ENCODE measurements at places on chromosomes 3 and 15.

DNA sequence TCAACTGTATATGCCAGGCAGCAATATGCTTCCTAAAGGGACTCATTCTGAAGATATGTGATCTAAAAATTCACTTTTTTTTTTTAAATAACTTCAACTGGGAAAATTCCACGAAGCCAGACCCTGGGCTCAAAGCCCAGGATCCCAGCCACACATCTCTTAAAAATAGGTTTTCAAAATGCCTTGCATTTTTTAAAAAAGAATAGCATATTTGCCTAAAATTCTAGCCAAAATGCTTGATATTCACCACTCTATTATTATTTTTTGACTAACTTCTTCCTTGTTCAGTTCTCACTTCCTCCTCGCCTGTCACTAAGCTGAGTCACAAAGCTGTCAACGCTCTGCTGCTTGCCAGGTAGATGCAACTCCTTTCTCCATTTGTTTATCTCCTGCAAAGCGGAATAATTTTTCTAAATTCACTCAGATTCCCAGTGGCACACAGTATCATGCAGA is 28.0 kb upstream of the VGLL4 start:
- peak; percentile 87 for DNase-seq

DNA sequence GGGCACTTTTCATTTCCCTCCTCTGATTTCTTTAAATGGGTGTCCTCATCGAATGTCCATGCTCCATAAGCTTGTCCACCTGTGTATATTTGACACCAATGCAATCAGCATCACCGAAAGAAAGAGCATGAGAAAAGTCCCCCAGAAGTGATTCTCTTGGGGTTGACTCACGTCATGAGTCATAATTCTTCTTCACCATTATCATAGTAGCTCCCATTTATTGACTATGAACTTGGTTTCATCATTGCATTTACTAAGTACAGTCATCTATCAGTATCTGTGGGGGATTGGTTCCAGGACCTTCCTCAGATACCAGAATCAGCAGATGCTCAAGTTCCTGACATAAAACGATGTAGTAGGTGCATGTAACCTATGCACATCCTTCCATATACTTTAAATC is 372.5 kb upstream of the CFAP20DC start:
- DNase-seq = no peak

- no peak for DNase-seq
Observed at GRCh38 chr3:155704061-155704460, 40.8 kb downstream of the PLCH1 start.

DNA sequence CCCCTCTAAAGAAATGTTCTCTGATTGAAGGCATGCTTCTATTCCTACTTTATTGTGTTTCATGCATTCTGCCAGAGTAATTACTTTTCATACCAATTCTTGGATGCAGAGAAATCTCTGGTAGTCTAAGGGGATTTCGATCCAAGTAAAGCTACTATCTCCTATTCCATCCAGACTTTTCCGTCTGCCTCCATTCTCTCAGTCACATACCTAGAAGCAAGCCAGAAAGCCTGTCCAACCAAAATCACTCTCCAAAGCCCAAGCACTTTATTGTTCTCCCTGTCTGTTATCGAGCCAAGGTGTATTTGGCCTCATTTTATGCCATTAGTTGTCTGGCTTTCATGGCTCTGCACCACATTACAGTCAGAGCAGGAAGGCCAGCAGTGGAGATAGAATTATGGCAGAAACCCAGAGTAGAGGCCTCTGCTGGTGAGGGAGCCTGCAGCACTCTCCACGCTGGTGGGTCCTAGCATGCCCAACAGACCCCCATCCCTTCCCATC is 95.9 kb downstream of the SLC49A4 start:
- peak; percentile 14 for DNase-seq

GRCh38 chr3:167928381-167928780 is 167.3 kb downstream of the GOLIM4 start:
- no peak for DNase-seq

GRCh38 chr15:62306851-62307504 is 141.9 kb upstream of the C2CD4B start:
- DNase-seq = peak; percentile 84

DNA sequence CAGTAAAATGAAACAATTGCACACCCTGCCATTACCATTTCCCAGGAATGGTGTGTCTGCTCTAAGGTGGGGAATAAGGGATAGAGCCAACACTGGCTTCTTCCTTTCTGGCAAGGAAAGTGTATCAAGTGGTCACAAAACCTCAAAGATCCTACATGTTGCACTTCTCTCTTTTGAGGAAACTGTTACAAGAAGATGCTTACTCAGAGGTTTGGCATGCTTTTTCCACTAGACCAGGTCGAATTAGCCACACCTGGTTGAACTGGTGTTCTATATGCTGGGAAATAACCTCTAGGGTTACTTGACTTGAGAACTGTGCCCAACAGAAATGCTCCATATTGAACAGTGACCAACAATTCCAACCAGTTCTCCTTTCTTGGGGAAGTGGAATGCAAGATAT is 102.9 kb downstream of the LRRN1 start:
- no peak for DNase-seq

DNA sequence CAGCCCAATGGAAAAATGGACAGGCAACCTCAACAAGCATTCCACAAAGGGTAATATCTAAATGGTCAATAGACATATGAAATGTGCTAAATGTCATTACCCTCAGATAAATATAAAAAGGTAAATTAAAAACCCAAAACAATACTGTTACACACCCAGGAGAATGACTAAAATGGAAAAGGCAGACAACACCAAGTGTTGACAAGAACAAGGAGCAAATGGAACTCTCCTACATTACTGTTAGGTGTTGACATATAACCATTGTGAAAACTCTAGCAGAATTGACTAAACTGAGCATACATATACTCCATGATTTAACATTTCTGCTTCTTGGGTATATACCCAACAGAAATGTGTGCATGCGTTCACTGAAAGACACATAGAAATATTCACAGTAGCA is 25.3 kb upstream of the SLC6A11 start:
- DNase-seq = no peak

GRCh38 chr3:156174229-156174847 is 54.0 kb downstream of the KCNAB1 start:
- peak; percentile 85 for DNase-seq

DNA sequence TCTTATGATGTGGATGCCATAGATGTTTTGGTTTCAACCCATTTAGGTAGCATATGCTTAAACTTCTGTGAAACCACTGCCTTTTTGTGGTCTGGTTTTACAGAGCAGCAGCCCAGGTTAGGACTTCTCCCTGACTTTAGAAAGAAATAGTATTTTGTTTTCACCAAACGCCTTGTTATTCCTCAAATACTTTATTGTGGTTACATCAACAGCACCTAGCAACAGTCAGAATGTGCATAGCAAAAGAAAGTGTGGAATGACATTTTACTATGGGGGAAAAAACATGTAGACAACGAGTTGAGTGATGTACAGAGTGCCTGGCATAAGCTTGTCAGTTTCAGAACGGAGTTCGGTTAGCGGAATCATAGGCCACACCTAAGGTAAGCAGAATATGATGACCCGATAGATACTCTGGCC is 159.2 kb downstream of the TPRG1 start:
- no peak for DNase-seq

- no peak for DNase-seq
Observed at GRCh38 chr15:32718821-32719716, 1.3 kb downstream of the GREM1 start.

DNA sequence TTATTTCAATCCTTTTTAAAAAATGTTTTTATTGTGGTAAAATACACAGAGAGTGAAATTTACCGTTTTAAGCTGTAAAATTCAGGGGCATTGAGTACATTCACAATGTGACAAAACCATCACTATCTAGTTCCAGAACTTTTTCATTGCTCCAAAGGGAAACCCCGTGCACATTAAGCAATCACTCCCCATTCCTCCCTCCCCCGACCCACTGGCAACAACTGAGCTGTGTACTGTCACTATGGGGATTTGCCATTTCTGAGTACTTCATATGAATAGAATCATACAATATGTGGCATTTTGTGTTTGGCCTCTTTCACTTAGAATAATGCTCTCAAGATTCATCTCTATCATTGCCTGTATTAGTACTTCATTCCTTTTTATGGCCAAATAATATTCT is 45.5 kb upstream of the BOC start:
- no peak for DNase-seq

DNA sequence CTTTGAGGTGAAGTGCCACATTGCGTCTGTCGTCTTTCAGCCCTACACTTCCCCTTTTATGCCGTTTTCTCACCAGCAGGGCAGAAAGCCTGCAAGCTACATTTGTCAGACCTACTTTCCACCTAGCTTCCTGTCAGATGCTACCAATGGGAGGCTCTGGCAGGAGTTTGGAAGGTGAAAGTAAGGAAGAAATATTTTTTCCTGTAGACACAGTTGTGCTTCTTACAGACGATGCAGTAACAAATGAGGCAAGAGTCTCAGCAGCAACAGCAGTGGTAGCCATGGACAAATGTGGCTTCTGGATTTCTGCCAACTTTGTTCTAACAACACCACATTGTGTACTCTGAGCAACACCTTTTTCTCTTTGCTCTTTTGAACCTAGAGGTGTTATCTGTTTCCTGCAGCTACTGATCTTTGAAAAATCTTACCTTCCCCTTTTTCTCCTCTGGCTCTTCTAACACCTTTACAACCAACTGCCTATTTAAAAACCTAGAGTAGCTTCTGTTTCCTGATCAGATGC is 70.6 kb upstream of the STT3B start:
- DNase-seq = no peak

GRCh38 chr3:178522200-178523052 is 13.8 kb upstream of the KCNMB2 start:
- DNase-seq = no peak

- DNase-seq = no peak
Observed at GRCh38 chr15:31803388-31803884, 226.9 kb upstream of the CHRNA7 start.

All from fibroblast of the aortic adventitia (primary cell).